M059J (cell line): ENCODE measurements at places on chromosomes 12 and 14.

DNA sequence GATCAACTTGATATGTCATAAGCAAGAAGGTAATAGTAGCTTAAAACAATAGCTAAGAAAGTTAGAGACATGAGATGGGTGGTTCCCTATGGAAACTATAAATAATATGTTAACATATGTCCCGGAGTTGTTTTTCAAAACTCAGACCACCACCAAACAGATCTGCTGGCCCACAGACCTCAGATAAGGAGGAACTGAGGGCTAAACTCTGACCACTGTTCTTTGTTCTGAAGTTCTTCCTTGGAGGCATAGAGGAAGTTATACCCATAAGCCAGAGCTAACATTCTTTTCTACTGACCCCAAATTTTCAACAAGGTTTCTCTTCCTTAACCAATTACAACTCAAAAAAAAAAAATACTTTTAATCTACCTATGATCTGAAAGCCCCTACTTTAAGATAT is 156.1 kb upstream of the FSCB start:
- DNase-seq: no peak

DNA sequence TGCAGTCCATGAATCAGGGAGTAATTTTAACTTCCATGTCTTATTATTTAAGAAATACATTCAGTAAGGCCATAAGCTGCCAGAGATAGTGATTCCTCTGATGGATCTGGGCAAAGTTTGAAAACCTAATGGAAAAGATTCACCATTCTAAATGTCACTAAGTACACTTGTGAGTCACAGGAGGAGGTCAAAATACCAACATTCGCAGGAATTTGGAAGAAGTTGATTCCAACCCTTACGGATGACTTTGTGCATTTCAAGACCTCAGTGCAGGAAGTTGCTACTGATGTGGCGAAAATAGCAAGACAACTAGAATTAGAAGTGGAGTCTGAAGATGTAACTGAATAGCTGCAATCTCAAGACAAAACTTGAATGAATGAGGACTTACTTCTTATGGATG is 69.8 kb downstream of the OSBPL8 start:
- DNase-seq: peak; percentile 27

DNA sequence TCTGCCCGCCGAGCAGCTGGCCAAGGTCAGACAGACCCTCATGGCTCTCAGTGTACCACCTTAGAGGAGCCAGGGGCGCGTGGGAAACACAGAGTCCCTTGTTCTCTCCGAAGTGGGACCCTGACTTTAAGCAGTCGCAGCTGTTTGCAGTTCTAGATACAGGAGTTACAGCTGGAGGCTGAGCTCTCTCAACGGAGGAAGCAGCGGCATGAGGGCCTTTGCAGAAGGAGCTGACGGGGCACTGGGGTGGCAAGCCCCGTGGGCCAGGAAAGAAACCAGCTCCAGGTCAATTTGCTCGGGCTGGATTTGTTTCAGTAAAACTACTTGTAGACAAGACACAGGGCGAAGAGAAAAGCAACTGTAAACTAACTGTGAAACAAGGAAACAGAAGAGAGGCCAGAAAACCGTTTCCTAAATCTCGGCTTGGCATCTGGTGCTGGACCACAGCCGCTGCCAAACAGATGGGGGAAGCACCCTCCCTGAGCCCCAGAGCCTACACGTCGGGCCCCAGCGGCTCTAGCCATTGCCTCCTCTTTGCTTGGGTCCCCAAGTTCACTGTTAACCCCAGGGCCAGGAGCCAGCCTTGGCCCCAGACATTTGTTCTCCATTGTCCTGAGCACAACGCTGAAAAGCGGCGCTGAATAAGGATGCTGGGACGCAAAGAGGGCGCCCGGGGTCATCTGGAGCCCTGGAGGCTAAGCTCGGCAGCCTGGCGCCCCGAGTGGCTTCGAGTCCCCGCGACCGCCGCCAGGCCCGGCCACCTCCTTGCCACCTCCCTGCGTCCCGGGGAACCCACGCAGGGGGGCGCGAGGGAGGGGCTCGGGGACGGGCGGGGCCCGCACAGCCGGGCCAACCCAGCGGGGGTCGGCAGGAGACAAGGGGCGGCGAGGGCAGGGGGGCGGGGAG is 914 bp upstream of the PACS2 start:
- no peak for DNase-seq

DNA sequence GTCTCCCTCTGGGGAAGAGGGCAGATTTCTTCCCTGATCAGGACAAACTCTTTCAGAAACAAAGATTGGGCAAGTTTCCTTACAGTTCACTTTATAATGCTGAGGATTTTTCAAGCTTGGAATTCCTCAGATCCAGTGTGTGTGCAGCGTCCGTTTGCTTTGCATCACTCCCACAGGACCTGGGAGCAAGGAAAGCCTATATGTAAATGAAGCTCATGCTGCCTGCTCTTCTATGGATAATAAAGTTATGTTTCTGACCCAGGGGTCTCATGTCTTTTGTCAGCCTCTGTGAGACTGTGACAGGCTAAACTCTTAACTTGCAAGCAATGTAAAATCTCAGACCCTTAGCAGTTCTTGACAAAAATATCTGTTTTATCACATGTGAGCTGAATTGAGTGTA is 41.6 kb downstream of the TRHDE start:
- no peak for DNase-seq

GRCh38 chr14:100374270-100374669 is 51.1 kb downstream of the SLC25A47 start:
- DNase-seq: no peak
